Adrenal gland (tissue), 19 donors: ENCODE measurements at places on chromosomes 11 and 22.

- DNase-seq, result no peak
Measured at GRCh38 chr22:29487426-29487986, 7.5 kb downstream of the NEFH start.

DNA sequence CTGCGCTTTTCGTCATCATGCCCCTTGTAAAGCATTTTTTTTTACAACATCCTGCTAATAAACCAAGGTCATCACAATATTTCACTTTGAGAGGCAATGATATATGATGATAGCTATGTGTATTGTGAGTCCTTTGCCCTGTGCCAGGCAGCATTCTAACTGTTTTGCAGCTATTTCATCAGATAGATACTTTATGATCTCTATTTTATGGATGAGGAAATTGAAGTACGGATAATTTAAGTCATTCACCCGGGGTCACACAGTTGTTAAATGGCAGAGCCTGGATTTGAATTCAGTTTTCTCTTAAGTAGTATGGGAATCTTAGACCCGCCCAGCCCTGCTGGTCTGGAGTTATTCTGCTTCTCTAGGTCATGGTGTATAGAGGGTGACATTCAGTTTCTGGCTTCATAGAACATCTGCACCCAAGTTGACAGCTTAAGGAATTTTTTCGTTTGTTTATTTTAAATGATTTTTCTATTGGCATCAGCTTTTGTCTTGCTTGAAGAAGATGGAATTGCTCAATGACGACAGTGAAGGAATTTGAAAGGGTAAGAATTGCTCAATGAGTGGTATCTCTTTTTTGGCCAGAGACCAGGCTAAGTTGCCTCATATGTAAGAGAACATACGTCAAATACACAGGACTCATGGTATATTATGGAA is 926 bp downstream of the PRR5L start:
- peak; percentile 46 for DNase-seq

DNA sequence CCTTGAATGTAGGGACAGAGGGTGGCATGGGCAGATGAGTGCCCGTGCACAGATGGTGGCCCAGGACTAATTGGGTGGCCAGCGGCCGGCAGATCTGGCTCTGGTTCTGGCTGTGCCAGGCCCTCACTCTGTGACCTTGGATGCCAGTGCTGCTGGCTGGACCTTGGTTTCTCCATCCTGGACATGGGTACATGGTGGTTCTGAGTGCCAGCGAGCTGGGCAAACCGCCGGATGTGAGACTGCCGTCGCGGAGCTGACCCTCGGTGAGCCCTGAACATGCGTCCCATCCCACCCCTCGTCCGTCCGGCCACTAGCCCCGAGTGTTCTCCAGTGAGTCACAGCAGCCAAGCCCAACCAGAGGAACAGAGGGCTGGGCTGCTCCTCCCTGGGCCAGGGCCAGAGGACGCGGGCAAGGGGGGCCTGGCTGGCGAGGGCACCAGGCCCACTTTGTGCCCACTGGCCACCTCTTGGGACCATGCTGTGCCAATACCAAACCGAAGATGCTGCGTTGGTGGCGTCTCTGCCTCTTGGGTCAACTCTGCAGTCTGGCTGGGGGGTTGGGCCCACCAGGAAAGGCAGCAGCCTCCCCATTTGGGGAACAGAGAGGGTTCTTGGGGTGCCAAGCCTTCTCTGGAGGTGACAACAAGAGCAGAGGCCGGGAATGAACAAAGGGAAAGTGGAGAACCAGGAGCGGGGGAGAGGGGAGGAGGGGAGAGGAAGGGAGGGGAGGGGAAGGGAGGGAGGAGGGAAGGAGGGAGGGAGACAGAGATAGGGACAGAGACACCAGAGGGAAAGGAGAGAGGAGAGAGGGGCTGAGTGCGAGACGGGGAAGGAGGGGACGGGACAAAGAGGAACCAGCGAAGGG is 10.7 kb downstream of the LSP1 start:
- peak; percentile 98 for DNase-seq

DNA sequence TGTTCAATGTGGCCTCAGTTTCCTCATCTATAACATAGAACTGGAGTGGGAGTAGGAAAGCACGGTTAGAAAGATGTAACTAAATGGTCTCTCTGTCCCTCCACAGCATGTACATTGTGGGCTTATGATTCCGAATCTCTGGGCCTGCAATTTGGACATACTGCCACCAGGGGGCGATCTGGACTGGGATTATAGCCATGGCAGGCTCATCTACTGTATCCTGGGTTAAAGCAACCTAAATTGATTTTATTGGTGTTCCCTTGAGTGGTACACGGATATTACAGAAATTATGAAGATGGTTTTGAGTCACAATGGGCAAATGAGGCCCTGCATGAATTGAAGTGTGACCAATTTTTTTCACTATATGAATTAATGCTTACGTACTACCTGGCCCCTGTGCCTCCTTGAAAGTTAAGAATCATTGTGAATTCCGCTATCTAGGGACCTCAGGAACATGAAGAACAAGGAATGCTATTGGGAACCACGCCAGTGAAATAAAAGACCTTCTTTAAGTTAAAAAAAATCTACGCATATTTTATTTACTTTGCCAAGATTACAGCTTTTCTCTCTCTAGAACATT is 32.9 kb downstream of the TST start:
- no peak for DNase-seq

DNA sequence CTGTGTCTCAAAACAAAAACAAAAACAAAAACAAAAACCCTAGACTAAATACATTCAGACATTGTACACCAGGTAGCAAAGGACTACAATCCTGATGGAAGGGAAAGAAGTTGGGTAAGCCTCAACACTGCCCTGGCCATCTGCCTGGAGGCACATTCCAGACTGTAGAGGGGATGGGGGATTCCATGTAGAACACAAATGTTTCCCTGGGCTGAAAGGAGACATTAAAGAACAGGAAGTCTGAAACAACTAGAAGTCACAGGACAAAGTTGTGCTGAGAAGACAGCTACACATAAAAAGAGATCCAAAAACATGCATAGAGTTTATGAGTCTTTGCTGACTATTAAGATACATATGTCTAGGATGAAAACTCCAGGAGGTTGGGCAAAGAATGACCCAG is 83.9 kb downstream of the RRAS2 start:
- DNase-seq, result no peak

GRCh38 chr11:82898241-82898640 is 2.0 kb downstream of the PRCP start:
- DNase-seq, result no peak

DNA sequence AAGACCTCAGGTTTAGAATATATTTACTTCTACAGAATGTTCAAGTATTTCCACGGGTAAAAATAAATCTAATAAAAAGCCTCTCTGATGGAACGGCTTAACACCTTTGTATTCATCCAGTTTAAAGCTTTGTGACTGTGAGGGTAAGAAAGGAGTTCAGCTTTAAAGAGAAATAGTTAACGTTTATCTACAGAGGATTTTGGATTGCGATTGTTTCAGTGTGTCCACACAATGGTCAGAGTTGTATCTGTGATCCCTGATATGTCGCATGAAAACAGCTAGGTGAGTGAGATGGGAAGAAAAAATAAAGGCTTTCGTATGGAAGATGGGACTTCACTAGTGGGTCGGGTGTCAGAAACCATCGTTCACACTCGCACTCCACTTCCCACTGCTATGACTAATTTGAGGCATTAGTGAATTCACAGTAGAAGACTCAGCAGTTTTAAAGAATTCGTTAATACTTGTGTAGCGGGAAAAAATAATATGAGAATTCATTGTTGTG is 1.6 kb downstream of the APLP2 start:
- no peak for DNase-seq

- no peak for DNase-seq
Measured at GRCh38 chr11:77542296-77542695, 47.5 kb upstream of the AQP11 start.

GRCh38 chr11:55342901-55343300 is at the start of gene OR4A16:
OR4A16 (plus strand) TSS chr11:55343201; CDS start chr11:55343201, 0 bp downstream.
- no peak for DNase-seq

GRCh38 chr11:94834911-94835593 is 66.9 kb downstream of the AMOTL1 start:
- DNase-seq, result no peak

- DNase-seq, result no peak
Measured at GRCh38 chr11:65945941-65946558, 770 bp downstream of the TSGA10IP start.

DNA sequence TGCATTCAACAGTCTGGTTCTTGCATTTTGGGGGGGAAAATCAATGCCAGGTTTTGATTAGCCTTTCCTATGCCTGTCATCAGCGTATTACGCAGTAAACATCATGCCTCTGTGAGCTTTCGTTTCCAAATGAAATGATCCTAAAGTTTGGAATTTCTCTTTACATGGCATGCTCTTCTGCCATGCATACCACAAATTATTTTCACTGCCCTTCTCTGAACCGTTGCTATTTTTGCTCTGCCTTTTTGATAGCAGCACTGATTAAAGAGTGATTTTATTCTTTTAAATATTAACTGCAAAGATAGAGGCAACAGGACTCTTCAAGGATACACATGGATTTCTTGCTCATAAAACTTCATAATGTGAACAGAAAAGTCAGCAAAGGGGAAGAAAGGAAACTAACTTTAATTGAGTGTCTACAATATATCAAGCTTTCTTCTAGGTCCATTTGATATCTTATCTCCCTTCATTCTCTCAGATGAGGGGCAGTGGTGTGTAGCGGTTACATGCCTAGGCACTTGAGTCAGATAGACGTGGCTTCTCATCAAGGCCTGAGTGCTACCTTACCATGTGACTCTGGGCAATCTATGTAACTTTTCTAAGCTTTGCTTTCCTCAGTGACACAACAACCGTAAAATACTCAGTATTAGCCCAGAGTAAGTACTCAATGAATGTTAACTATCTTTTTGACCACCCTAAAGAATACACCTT is 25.0 kb upstream of the FZD4 start:
- DNase-seq, result no peak

DNA sequence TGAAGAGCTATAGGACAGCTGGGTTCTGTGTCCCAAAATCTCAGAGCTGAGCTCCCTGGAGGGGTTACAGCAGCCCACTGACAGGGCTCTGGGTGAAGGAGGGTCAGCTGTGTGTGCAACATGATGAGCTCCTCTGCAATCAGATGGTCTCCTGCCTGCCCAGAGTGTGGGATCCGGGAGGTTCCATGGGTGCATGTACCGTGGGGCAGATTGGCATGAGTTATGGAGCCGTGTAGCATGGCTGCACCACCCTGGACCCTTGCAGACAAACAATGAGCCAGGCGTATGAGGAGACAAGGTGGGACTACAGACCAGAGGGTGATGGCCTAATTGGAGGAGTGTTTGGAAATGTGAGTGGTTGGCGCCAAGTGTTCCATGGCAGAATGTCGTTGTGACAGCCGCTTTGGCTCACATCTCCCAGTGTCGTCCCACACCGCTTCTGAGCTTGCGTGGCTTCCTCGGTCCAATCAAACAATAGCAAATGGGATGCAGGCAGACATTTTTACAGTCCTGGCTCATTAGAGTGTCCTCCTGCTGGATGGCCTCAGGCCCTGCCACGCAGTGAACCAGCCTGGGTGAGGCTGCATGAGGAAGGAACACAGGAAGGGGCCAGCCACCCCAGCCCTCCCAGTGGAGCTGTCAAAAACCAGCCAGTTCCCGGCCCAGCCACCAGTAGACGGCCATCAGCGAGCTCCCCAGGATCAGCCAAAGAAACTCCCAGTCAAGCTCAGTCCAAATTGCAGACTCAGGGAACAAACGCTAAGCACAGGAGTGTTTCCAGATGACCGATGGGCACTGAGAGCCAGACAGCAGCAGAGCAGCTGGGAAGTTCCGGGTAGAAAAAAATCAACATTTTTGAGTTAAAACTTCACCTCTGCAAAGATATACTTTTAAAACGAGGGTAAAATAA is 1066.9 kb downstream of the BRD1 start:
- peak; percentile 1 for DNase-seq

DNA sequence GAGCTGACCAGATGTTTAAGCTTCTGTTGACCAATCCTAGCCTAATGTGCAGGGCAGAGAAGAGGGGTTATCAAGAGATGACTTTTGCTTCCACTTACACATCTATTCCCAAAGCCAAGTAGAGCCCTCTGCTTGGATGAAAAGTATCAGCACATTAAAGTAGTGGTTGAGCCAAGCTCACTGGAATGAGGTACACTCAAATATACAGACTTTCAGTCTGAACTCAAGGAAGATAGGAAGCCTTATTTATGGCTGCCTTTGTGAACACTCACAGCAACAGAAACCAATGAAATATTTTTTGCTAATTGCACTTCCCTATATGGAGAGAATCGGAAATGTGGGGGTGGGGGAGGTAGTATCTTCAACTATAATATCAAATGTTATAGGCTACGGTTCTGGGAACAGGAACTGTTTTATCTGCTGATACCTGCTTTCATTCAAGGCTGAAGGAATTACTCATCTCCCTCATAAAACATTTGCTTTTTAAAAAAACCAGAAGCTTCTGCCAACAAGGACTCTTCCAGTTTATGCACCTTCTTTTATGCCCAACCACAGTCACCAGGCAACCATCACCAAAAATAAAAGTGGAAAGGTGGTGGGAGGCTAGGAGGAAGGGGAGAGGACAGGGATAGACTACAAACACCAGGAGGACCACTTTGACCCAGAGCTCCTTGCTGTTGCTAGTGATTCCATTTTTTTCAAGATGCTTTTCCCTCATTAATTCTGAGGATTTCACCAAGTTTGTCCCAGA is 91.2 kb downstream of the CLPB start:
- no peak for DNase-seq

DNA sequence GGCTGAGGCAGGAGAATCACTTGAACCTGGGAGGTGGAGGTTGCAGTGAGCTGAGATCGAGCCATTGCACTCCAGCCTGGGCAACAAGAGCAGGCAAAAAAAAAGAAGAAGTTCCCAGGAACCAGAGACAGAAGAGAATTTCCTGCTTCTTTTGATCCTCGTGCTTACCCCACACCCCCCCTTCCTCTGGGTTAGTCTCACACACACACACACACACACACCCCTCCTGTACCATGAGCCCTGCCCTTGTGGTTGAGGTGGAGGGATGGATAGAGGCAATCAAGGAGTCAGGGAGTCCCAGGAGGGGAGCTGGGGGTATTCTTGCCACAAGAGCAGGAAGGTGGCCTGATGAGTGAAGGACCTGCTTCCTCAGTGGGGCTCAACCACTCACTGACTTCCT is 4.1 kb upstream of the UBE2L6 start:
- no peak for DNase-seq

DNA sequence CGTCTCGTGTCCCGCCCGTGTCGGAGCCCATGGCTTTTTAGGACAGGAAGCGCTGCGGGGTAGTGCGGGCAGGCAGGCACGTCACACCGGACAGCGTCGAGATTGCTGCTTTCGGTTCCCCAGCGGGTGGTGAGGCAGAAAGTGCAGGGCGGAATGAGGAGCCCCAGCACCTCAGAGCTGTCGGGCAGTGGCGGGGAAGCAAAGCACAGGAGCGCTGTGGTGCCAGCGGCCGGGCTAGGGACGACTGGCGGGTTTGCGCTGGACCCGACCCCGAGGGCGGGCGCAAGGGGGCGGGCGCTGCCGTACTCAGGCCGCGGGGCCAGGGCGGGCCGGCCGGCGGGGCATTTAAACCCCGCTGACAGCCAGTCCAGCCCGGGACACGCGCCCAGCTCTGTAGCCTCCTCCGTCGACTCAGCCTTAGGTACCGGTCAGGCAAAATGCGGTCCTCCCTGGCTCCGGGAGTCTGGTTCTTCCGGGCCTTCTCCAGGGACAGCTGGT is at the start of gene SLC37A2:
SLC37A2 (plus strand) TSS at position 375 of the 498 bp plus-strand sequence; CDS start at position 438, 63 bp downstream.
- peak; percentile 88 for DNase-seq

GRCh38 chr22:17672417-17672991 is 33.9 kb downstream of the BCL2L13 start:
- DNase-seq, result no peak
